Astrocyte (in vitro differentiated cells and primary cell): ENCODE measurements at places on chromosomes 13 and 19.
A peak's percentile ranks its signal among the peaks of the same experiment; 100 is the strongest.

- no peak for DNase-seq
Observed at GRCh38 chr13:34153428-34154180, 335.7 kb downstream of the RFC3 start.

GRCh38 chr13:42497798-42498197, 76.2 kb upstream of the TNFSF11 start:
- peak; percentile 65 for DNase-seq

- DNase-seq: peak; percentile 55
Observed at GRCh38 chr13:44668688-44669087, 92.6 kb upstream of the TSC22D1 start.

- DNase-seq: no peak
Observed at GRCh38 chr13:105278943-105279381, 1256.5 kb downstream of the EFNB2 start.

DNA sequence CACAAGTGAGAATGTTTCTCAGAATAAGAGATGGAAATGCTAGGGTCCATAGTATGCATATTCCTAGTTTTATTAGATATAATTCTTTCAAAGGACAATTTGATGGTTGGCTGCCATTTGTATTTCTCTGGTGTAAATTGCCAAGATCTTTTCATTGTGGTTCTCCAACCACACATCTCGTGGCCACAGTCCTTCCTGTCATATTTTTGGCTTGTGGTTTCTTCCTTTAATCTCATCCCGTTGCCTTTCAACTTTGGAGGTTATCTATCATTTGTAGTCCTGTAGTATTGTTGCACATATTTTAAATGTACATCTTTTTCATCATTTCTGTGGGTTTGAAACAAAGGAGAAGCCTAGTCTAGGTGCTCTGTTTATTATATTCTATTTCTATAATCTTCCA, 61.2 kb downstream of the WASF3 start:
- peak; percentile 49 for DNase-seq

DNA sequence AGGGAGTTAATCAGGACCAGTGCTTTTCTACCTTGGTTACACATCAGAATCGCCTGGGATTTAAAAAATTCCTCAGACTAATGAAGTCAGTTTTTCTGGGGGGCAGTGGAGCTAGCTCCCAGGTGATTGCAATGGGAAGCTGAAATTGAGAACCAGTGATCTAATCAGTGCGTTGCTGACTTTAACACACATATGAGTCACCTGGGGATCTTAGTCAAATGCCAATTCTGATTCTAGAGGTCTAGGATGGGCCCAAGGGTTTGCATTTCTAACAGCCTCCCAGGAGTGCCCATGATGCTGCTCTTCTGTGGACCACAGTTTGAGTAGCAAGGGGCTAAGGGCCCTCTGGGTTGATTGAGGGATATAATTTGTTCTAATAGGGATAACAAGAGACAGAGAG, 54.5 kb downstream of the KL start:
- no peak for DNase-seq

DNA sequence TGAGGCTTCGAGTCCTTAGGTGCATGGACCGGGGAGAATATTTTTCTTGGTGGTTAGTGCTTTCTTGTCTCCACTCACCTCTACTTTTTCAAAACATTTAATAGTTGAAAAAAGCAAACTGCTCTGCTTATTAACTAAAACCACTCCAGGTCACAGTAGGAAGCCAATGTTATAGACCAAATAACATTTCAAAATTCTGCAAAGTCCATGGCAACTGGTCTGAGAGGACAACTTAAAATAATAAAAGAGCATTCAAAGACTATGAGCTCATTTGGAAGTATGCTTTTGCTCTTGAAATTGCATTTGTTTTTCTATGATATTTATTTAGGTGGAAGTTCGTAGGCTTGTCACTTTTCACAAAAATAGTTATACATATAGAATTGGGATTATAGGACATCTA, 483.0 kb downstream of the DCT start:
- DNase-seq: no peak

GRCh38 chr13:74104661-74105275, 29.4 kb downstream of the KLF12 start:
- DNase-seq: no peak

DNA sequence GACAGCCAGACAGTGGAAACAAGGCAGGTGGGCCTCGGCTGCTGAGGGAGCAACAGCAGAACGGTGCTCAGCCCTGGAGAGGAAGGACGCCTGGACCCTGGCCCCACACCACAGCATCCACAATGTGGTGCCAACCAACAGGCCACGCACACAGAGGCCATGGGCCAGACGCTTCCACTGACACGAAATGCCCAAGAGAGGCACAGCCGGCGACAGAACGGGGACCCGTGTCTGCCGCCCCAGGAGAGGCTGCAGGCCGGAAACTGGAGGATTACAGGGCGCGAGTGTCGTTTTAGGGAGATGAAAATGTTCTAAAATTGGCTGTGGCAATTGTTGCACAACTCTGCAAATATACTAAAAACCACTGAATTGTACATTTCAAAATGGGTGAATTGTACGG, 69.7 kb downstream of the RASA3 start:
- no peak for DNase-seq

DNA sequence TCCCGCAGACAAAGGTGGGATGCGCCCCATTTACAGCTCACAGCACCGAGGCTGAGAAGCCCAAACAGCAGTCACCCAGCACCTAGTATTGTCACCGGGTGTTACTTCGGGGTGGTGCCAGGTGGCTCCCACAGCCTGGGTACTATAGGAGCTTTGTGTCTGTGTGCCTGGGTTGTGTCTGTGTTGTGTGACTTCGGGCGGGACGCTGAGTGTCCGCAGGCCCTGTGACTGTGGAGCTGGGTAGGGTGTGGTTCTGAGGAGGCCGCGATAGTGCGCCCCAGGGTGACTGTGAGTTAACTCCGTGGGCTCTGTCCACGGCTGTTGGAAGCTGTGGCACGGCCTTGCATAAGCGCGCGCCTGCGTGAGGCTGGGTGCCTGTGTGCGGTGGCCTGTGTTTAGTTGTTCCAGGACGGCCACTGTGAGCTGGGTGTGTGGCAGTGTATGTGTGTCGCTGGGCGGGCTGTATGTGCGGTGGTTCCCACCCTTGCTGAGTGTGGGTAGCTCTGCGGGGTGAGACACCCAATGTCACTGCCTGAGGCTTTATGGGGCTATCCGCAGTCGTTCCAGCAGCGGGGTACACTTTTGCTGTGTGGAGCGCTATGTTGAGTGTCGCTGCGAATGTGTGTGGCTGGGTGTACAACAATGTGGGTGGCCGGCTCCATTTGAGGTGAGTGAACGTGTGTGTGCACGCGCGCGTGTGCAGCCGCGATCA, 559 bp upstream of the SSBP4 start:
- no peak for DNase-seq

DNA sequence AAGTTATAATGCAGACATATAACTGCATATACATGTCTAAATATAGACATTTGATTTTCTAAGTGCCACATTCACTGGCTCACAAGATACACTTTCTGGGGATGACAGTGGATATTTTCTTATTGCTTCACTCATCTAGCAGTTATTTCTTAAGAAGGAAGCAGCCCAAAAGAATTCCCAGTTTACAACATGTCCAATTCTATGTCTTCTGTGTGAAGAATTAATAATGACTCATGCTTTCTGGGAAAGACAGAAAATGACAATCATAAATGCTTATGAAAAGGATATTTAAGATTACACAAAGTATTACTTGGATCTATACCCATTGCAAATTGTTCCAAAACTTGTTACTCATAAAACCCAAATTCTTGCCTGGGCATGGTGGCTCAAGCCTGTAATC, 543.4 kb downstream of the SUCLA2 start:
- peak; percentile 24 for DNase-seq

DNA sequence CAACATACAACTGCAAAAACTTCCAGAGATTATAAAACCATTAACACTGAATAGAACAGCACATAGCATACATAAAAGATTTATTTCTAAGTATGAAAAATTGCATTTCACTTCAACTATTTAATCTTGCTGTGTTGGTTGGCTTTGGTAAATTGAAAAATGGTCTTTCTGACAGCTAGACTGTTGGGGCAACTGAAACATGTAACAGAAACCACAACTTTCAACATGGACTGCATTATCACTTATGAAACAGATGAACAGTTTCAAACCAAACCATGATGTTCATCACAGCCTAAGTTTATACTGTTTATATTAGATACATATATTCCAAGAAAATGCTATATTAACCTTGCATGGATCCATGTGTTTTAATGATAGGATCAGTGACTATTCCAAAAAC, 324.1 kb upstream of the PCDH9 start:
- peak; percentile 84 for DNase-seq

GRCh38 chr13:97276862-97277269, 54.7 kb downstream of the MBNL2 start:
- DNase-seq: peak; percentile 60

DNA sequence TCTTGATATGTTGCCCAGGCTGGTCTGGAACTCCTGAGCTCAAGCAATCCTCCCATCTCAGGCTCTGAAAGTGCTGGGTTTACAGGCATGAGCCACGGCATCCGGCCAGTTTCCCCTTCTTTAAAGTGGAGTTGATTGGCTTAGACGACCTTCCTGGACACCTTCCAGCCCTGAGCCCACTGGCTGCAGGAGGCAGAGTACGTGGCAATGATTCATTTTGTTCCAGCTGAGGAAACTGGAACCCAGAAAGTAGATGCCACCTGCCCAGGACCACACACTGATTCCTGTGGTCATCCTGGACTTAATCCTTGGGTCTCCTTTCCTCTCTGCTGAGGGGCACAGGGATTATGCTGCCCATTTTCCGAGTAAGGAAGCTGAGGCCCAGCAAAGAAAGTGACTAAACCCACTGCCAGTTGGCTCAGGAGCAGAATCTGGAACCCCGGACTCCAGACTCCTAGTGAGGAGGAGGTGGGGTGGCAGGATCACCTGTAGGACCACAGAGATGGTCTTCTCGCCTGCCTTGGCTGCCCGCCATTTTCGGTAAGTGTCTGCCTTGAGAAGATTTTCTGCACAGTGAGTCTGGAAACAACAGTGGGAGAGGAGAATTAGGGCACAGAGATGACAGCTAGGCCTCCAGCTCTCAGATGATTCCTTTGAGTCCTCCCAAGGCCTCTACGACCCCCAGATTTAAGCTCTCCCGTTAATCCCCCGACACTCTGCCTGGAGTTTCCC, 737 bp downstream of the XRCC1 start:
- DNase-seq: peak; percentile 64

- no peak for DNase-seq
Observed at GRCh38 chr19:22609630-22610029, 24.5 kb upstream of the ZNF492 start.

- DNase-seq: peak; percentile 1
Observed at GRCh38 chr13:96824140-96824539, 170.1 kb downstream of the OXGR1 start.

DNA sequence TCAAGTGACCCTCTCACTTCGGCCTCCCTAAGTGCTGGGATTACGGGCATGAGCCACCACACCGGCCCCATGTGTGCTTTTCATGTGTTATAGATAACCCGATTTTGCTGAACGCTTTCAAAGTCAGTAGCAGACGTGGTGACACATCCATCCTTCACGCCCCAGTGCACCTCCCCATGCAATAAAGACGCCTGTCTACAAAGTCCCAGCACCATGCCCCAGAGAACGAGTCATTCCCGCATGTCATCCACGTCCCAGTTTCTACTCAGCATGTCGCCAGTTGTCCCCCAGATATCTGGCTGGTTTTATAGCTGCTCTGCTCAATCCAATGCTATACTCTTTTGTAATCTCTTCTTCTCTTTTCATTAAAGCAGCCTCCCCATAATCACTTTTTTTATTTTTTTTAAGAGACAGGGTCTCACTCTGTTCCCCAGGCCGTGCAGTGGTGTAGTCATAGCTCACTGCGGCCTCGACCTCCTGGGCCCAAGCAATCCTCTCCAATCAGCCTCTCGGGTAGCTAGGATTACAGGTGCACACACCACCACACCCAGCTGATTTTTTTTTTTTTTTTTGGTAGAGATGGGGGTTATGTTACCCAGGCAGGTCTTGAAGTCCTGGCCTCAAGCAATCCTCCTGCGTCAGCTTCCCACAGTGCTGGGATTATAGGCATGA, 42.5 kb downstream of the DNM2 start:
- DNase-seq: peak; percentile 47

DNA sequence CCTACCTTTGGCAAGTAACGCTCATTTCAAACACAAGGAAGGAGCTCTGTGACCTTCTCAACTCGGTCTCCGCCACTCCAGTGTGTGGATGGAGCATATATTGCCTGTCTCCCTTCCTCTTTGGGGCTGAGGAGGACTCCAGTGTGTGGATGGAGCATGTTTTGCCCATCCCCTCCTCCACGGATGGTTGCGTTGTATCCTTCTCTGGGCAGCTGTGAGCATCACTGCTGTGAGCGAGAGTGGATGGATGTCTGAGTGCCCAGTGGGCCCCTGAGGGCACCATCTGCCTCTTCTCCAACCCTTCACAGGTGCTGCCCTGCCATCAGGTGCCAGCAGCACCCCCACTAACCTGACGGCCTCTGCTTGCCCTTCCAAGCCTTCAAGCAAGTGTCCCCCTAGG, 186.2 kb downstream of the TEX29 start:
- no peak for DNase-seq

DNA sequence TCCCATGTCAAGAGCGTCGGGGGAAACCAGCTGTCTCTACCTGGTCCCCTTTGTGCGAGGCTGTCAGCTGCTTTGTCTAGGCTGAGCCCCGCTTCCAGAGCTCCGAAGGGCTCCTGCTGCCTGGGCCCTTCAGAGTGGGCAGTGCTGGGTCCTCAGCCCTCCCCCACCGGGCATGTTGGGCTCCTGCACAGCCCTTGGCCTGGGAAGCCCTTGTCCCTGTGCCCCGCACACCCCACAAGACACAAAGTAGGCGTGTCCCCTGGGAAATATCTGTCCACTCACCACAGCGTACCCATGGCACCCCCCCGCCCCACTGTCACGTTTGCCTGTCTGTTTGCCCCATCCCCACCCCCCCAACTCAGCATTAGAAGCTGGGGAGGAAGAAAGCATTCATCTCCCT, 39.6 kb upstream of the RANBP3 start:
- no peak for DNase-seq

GRCh38 chr19:5017235-5017634, 48.3 kb downstream of the KDM4B start:
- DNase-seq: no peak

GRCh38 chr13:44108331-44108858, 228.7 kb downstream of the LACC1 start:
- no peak for DNase-seq

- DNase-seq: peak; percentile 36
Observed at GRCh38 chr19:38409631-38410133, 6.8 kb downstream of the FAM98C start.

DNA sequence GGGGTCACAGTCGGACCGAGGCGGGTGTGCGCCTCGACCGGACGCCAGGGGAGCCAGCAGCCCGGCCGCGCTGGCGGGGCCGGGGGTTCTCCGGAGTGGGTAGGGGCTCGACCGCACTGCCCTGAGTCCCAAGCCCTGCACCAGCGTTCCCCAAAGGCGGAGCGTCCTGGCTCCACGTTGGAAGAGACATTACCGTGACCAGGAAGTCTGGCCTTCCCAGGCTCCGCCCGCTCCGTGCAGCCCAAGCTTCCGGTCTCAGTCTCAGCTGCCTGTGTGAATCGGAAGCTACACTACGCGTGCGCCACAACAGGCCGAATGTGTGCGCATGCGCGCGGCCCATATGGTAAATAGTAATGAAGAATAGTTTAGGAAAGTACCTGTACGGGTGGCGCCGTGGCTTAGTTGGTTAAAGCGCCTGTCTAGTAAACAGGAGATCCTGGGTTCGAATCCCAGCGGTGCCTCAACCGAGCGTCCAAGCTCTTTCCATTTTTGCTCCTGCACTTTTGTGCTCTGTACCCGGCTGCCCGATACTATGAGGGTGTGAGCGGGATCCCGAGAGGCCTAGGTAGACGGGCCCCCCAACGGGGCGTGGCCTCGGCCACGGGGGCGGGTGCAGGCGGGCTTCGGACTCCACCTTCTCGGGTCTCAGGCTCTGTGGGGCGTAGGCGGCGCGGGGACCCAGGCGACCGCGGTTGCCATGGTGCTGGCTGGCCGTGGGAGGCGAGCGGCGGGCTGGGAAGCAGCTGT, 17.3 kb upstream of the LRP3 start:
- peak; percentile 95 for DNase-seq
